Urothelium cell line (cell line): ENCODE measurements at places on chromosomes 7 and 10.

DNA sequence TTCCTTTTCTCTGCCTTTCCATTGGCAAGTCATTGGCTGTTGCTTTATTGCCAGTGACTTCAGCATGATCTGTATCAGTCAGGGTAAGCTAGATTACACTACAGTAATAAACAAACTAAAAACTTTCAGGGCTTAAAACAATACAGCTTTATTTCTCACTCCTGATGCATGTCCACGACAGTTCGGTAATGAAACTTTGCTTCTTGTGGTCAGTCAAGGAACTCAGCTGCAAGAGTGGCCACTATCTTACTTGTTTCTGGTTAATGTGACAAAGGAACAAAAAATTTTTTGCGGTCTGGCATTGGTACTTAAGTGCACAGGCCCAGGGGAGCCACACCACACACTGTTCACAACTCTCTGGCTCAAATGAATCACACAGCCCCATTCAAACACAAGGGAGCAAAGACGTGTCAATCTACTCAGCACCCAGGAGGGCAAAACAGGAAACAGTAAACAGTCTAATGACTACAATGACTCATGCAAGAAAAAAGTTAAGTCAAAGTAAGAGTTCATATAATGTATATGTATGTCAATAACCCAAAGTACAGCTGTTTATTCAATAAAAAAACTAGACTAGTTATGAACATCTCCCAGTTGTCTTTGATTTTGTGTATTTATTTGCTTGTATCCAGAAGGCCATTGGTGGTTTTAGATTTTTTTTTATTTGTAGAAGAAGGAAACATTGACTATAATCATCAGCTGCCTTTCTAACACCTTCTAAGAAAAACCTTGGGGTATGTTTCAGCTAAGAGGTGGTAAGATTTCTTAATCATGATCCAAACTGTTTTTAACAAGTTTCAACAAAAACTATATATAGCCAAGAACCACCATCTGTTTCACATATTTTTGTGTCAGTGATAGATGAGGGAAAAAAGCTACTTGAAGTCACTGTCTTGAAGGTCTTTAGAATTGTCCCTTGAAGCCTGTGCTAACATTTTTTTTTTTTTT is 134.4 kb upstream of the FAM3C start:
- peak; percentile 73 for DNase-seq

DNA sequence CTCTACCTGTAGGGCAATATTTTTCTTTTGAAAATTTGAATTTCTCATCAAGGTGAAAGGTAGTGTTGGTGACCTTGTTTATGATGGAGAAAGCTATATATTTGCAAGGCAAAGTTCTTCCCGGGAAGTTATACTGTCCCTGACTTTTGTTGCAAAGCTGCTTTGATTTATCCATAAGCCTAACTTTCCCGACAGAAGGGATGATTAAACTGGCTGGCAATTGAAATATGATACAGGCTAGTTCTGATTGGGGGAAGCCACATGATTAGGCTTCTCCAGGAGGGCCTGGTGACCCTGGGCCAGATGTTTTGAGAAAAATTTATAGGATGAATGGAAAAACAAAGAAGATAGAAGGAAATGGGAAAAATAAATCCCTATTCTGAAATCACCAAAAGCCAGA is 215.5 kb downstream of the ACTR3B start:
- DNase-seq: no peak

- DNase-seq: no peak
Measured at GRCh38 chr10:97483506-97483905, 14.7 kb downstream of the MMS19 start.

GRCh38 chr7:139739863-139740597 is 37.8 kb downstream of the HIPK2 start:
- DNase-seq: no peak

GRCh38 chr10:33715303-33715975 is 381.0 kb upstream of the NRP1 start:
- DNase-seq: no peak

DNA sequence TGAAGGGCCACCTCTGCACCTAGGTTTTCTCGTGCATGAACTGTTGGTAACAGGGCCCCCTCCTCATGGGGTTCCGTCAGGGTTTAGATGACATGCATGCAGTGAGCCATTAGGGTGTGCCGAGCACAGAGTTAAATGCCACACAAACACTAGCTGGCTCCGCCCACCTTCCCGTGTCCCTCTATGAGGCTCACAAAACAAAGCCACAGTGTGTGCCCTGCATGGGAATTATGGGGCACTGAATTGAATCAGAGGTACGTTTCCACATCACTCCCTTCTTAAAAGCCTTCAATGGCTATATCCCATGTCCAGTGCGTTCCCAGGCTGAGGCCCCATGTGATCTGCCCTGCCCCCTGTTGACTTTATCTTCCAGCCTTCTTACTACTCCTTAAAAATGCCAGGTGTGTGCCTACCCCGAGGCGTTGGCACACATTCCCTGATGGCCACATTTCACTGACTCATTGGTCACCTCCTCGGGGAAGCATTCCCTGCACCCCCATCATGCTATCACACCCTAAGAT is 35.7 kb downstream of the GSDME start:
- no peak for DNase-seq

DNA sequence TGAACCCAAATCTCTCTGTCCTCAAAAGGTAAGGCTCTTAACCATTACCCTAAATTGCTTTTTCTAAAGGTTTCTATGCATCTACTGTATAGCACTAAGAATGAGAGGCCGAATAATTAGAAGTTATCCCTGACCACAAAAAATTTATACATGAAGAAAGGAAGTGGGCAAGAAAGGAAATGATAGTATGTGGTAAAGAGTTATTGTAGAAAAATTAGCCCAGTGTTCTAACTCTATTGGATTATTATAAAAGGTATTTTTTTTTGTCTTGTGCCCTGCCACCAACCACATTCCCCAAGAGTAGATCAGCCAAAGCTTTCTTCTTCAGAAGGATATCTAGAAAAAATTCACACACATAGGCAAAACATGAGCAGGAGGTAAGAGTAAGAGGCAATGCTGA is 45.4 kb downstream of the DKK1 start:
- no peak for DNase-seq

- DNase-seq: no peak
Measured at GRCh38 chr10:20512631-20513030, 384.5 kb downstream of the NEBL start.

GRCh38 chr10:53177468-53177867 is 404.9 kb upstream of the MBL2 start:
- no peak for DNase-seq

GRCh38 chr7:127995881-127996215 is 35.4 kb downstream of the LRRC4 start:
- no peak for DNase-seq

- no peak for DNase-seq
Measured at GRCh38 chr10:97207756-97208346, 22.1 kb upstream of the SLIT1 start.

- peak; percentile 11 for DNase-seq
Measured at GRCh38 chr7:149883452-149883861, 9.7 kb downstream of the ATP6V0E2 start.

DNA sequence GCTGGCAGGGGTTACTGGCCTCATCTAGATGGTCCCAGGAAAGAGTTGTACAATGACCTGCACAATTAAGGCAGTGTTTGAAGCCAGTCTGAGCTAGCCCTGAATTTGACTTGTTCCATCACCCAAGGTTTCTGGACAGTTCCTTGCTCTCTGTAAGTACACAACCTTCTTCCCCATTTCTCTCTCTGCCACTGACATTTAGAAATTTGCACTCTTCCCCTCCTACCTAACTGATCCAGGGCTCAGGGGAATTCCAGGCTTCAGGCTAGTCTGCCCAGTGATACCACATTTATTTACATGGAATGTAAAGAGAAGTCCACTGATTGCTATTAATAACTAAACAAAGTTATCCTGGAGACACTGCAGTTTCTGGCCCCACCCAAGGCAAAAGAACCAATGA is 139.0 kb upstream of the GPR26 start:
- no peak for DNase-seq

DNA sequence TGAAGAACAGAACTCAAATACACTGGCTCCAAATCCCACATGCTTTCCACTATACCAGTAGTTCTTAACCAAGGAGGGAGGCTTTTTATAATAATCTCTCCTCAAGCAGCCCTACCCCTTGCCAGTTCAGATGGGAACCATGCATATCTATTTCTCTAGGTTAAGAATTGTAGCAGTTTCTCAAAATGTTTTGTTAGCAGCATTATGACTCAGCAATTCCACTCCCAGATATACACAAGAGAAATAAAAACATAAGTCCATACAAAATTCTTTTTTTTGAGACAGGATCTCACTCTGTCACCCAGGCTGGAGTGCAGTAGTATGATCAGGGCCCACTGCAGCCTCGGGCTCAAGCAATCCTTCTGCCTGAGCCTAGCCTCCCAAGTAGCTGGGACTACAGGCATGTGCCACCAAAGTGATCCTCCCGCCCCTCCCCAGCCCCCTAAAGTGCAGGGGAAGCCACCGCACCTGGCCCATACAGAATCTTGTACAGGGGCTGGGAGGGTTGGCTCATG is 18.1 kb downstream of the YWHAG start:
- DNase-seq: no peak

DNA sequence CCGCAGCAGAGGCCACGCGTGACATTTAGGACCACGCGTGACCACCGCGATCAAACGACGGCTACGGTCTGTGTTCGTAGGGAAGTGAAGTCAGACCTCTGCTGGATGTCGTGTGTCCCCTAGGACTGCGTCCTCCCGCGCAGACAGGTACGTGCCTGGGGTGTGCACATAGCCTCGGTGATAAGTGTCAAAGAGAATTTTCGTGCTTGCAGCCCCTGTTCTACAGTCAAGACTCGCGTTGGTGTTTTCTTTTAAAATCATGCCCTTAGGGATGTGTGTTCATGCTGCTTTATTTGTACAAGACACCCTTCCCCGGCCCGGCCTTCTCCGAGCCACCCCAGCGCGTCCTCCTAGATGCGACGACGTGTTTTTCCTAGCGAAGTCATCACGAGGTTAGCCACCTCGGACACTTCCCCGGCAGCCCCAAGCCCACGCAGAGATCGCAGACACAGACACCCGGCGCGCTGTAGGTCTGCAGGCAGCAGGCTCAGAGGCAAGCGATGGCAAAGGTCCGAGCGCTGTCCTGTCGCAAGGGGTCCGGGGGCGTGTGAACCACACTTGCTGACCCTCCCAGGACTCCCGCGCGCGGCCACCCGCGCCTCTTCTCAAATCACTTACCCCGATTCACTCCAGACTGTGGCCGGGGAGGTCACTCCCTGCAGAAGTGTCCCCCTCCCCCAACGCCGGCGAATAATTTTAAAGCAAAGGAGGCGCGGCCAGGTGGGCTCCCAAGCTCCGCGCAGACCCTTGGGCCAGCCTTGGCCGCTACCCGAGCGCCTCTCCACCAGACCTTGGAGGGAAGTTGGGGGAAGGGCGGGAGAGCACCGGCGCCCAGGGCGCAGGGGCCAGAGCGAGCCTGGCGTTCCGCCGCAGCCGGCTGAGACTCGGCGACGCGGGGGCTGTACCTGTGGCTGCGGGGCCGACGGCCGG is 552 bp downstream of the MKX start:
- no peak for DNase-seq

DNA sequence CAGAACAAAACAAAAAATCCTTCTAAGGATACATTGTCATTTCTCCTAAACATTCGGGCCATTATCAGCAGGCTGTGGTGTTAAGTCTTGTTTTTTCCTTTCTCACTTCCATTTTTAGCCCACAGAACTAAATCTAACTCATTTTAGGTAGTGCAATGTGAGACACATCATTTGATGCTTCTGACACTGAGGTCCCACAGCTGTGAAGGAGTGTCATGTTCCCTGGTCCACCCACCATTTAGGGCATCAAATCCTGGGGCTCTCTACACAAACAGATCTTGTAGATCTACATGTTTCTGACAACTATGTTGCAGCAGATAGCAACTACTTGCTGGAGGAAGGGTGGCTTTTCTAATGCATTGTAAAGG is 232.5 kb upstream of the IGFBP3 start:
- DNase-seq: no peak

GRCh38 chr10:24385776-24386175 is 176.8 kb downstream of the KIAA1217 start:
- peak; percentile 49 for DNase-seq

DNA sequence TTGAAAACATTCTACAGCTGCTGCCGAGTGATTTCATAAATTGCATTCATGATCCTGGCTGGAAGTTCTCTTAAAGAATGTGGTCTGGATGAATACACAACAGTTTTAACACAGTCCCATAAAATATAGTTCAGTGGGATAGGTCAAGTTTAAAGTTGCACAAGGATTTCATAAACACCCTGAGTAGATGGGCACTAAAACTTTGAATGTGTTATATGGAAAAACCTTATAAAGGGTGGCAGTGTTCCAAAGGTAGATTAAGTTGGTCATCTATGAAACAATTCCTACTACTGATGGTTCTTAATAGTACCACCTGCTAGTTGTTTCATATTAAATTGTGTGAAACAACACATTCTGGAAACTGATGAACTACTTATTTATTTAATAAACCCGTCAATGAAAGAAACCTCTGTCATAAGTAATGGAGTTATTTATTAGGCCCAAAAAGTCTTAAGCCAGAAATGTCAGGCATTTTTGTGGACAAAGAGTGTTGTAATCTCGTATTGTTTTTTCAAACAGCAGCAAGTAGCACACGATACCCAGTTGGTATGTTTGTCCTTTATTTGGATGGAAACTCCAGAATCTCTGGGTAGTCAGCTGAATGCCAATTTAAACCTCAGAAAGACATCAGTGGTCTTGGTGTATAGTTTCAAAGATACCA is 14.3 kb upstream of the RPA3 start:
- DNase-seq: no peak

GRCh38 chr10:51861731-51862130 is 162.3 kb upstream of the CSTF2T start:
- no peak for DNase-seq

DNA sequence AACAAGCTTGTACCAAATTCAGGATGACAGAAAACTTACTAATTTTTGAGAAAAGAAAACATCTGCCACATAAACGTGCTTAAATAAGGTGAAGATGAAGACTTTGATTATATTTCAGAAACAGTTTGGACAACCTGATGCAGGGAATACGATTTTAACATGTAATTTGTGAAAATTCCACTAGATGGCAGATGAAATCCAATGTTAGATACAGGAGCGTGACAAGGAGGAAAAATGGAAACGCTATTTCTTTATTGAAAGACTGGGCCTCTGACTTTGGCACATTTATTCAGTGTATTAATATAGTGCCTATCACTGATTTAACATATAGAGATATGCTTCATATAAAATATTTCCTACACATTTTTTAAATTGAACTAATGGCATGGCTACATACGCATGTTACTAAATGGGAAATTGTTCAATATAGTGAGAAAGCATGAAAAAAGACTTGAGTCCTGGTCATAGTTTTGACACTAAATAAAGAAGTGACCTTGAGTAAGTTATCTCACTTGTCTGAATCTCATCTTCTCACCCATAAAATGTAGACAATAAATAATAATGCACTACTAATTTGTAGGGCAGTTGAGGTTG is 60.7 kb downstream of the CD36 start:
- DNase-seq: peak; percentile 51

- no peak for DNase-seq
Measured at GRCh38 chr10:22997096-22997495, 69.2 kb downstream of the ARMC3 start.

GRCh38 chr10:55224007-55224781 is 423.2 kb upstream of the PCDH15 start:
- DNase-seq: no peak
